ENCODE measurements at places on chromosomes 2 and 18. TPM values are rescaled to one million over a fixed set of nuclear protein-coding genes. Genes with fewer than 3 reads are reported as not detected.
A peak's percentile ranks its signal among the peaks of the same experiment; 100 is the strongest.

The HOXD12 gene
- total RNA-seq: not detected

The SETBP1 gene
- total RNA-seq: 39.5 TPM

The IL36B gene
- total RNA-seq: not detected

The FN1 gene
- 955 TPM for total RNA-seq

The PRKAG3 gene
- not detected for total RNA-seq

The SULT1C3 gene
- not detected for total RNA-seq

The ERFE gene
- total RNA-seq: not detected

The VIL1 gene
- not detected for total RNA-seq

- no peak for DNase-seq
Observed at GRCh38 chr2:229633556-229633955, 80.8 kb downstream of the DNER start.

- DNase-seq: no peak
Observed at GRCh38 chr2:169119123-169119760, 49.9 kb downstream of the DHRS9 start.

GRCh38 chr2:239457586-239458445 lies 57.0 kb upstream of the HDAC4 start:
- no peak for DNase-seq

DNA sequence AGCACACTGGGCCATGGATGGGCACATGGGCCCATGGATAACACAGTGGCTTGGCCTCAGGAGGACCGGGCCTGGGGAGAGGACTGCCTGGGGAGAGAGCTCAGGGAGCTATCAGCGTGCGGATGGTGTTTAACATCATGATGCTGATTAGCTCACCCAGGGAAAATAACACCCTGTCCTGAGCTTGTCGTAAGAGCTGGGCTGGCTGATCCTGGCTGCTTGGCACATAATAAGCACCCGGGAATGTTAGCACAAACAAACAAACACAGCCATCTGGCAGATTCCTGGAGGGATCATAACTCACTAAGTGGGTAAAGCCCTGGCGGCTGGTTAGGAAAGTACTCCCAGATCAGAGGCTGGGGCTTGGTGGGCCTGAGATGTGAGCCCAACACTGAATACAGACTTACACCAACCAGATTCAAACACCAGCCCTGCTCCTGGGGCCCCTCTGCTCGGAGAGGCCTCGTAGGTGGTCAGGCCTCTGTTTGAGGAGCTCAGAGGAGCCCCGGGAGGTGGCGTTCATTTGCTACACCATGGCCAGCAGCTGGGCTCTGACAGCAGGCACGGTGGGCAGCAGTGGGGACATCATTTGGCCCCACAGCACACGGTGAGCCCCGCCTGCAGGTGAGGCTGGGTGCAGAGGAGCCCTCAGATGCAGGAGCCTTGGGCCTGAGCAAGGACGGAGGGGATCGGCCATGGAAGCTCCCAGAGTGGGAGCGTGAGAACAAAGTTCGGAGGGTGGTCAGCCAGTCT lies 193.4 kb upstream of the HDAC4 start:
- DNase-seq: peak; percentile 45

DNA sequence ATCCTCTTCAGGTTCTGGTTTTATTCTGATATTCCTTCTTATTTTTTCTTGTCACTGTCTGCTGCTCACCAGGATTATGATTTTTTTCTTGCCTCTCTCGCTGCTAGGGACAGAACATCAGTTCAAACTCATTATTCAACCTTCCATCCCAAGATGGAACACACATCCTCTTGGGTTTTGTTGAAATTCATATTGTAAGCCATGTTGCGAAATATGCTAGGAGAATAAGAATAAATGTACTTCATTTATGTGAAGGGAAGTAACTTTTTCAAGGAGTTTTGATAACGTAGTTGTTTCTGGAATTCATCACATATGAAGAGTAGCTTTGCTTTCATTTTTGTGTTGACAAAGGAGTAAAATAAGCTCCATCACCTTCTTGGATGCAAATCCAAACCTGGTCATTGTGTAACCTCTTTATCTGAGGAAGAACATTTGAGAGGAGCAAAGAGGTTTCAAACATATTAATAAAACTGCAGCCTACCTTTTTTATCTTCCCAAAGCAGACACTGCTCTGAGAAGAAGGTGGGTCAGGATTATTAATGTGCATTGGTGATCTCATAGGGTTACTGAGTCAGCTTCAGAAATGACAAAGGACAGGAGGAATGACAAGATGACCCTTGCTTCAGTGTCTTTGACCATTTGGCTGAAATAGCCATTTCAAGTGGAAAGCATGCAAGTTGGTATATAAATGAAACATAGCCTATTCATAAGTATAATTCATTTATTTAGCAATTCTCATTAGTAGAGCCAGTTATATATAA lies 280.0 kb downstream of the GULP1 start:
- no peak for DNase-seq

GRCh38 chr2:195318440-195319111 lies 338.4 kb upstream of the SLC39A10 start:
- no peak for DNase-seq

GRCh38 chr2:28318462-28319117 lies 74.1 kb upstream of the FOSL2 start:
- DNase-seq: no peak

DNA sequence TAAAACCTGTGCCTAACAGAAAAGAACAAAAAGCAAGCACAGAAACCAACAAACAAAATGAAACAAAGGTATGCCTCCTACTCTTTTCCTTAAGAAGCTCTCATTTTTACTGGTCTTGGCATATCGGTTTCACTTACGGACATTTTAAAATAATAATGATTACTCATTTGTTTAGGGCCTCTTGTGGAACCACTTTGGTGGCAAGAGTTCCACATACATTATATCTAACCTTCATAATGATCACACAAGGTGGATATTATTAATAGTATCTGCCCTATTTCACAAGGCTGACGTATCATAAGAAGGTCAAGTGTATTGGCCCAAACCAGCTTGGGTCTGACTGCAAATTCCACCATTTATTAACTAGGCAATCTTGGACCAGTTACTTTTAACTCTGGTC lies 304.7 kb downstream of the TCF4 start:
- no peak for DNase-seq

DNA sequence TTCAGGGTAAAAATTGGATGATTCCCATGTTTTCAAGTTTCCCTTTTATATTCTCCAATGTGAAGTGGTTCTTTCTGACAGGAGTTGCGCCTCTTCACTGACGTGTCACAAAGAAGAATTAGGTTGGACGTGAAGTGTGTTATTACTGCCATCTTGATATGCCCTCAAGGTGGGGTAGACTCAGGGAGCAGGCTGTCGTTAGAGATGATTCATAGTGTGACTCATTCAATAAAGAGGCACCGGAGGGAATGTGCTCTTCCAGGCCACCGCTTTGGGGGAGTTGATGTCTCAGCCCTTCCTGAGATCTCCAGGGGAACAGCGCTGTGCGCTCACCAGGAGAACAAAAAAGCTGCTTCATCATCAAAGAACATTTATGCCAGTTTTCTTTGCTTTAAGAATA lies 3.6 kb upstream of the DGKD start:
- DNase-seq: peak; percentile 19

DNA sequence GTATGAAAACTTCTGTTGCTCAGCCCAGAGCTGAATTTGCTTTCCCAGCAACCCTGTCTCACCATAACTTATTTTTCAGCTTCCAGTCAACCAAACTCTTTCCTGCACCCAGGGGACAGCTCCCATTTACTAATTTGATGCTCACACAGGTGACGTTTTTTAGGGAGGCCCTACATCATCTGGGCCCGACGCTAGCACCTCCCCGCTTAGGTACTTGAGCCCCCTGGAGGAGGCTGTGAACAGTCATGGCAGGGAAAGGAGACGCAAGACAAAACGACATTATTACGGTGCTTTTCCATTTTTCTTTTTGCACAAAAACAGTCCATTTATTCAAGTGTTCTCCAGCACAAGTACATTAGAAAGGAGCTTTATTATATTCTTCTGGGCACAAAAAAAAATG lies 59.2 kb upstream of the POMC start:
- no peak for DNase-seq

DNA sequence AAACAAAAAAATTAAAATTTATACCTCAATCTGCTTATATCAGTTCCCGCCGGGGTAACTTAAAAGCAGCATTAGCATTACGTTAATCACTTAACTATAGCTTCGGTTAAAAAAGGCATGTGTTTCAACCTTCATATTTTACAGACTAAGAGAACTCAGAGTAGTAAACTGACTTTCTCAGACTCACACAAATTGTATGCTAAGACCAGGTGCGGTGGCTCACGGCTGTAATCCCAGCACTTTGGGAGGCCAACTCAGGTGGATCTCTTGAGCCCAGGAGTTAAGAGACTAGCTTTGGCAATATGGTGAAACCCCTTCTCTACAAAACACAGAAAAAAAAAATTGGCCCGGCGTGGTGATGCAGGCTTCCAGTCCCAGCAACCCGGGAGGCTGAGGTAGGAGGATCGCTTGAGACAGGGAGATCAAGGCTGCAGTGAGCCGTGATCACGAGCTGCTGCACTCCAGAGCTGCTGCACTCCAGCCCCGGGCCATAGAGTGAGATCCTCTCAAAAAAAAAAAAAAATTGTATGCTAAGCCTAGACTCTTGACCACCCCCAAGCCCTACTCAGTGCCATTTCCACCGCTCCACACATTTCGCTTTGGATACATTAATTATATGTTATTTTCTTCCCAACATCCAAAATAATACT lies 2.4 kb downstream of the HNRNPLL start:
- DNase-seq: no peak

- no peak for DNase-seq
Observed at GRCh38 chr18:21439431-21439846, 161.1 kb downstream of the ESCO1 start.

GRCh38 chr18:67402543-67402942 lies 114.0 kb downstream of the DSEL start:
- no peak for DNase-seq

- DNase-seq: no peak
Observed at GRCh38 chr2:88227446-88227845, 57.3 kb downstream of the THNSL2 start.

GRCh38 chr2:133390156-133390555 lies 178.1 kb downstream of the NCKAP5 start:
- DNase-seq: no peak

- no peak for DNase-seq
Observed at GRCh38 chr18:58067601-58068000, 23.6 kb downstream of the NEDD4L start.

- DNase-seq: no peak
Observed at GRCh38 chr2:101038455-101039255, 36.6 kb downstream of the RPL31 start.

DNA sequence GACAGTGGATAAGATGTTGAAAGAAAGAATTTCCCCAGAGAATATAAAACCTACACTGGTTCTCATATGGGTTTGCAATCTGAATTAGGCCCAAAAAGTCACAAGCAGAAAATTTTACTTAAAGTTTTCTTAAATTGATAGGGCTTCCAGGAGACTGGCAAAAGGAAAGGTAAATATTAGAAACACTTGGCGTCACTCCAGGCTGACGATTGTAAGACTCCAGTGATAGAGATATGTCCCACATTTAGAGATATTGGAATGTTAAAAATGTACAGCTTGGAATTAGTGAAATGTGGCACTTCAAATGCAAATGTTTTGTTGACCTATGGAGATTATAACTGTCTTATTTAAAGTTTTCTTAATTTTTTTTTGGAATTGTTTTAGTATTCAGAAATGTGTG lies 14.0 kb downstream of the YIPF4 start:
- no peak for DNase-seq

DNA sequence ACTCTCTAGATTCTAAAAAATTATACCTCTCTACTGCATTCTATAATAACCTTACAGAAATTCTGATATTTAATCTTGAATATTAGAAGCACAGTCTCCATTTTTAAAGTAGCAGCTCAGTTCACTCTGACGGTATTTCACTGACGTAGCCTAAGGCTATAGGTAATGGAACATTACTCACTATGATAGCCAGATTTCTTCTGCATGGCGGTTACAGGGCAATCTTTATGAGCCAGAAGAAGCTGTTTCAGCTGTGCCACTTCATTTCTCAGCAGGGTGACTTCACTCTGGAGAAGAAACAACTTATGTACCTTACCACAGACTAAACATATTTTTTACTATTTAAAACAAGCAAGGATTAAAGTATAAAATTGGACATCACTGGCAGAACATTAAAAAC lies 75.3 kb upstream of the CHN1 start:
- no peak for DNase-seq

GRCh38 chr2:126882736-126883665 lies 15.7 kb upstream of the TEX51 start:
- DNase-seq: peak; percentile 48

DNA sequence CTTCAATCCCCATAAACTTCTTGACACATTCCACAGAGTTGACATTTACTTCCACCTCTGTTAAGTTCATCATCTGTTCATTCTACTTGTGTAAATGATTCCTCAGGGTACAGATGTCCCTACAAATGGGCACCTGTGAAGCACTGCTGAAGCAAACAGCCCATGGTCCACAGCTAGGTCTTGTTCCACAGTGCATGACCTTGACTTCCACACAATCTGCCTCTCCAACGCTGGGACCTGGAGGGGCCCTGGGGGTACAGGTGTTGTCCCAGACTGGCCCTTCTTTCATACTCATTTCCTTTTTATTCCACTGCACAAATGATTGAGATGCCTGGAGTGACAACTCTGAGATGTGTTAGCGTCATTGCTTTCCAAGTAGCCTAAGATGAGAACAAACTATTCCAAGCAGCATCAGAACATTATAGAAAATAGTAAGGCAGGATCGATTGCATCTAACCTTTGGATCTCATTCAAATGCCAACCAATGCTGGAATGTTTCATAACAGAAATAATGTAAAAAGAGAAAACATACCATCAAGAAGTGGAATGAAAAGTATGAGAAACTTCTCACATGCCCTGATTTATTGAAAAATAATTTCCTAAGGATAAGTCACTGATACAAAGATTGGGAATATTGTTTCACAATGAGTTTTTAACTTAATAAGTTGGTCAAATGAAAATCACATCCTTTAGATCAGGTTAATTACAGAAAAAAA lies 31.2 kb downstream of the PIEZO2 start:
- DNase-seq: no peak

GRCh38 chr2:96962567-96963203 lies 23.7 kb downstream of the FAM178B start:
- no peak for DNase-seq

- DNase-seq: no peak
Observed at GRCh38 chr2:53750041-53750768, 17.4 kb upstream of the CHAC2 start.

GRCh38 chr2:19416784-19417684 lies 58.6 kb upstream of the OSR1 start:
- no peak for DNase-seq

DNA sequence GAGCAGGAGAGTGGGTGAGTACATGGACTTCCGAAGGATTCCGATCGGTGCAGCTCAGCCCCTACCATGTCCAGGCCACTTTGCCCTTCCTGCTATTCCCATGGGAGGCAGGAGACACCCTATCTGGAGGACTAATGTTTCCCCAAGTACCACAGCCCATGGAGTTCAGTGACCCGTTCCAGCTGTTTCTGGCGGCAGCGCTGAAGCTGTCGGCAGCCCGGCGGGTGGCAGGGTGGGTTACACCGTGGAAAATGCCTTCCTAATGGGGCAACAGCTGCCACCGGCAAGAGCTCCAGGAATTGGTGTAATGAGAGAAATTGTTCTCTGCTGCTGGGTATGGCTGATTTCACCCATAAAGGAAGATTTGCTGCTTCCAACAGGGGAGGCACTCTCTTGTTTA lies 98.3 kb downstream of the MYCN start:
- DNase-seq: no peak

- no peak for DNase-seq
Observed at GRCh38 chr2:190562121-190562520, 27.6 kb upstream of the NEMP2 start.

GRCh38 chr2:158457826-158458616 lies 1.3 kb downstream of the PKP4 start:
- DNase-seq: peak; percentile 91
